ENCODE measurements at places on chromosomes 12 and 14.

GRCh38 chr12:12499909-12500604 lies 62.6 kb downstream of the DUSP16 start:
- no peak for DNase-seq

DNA sequence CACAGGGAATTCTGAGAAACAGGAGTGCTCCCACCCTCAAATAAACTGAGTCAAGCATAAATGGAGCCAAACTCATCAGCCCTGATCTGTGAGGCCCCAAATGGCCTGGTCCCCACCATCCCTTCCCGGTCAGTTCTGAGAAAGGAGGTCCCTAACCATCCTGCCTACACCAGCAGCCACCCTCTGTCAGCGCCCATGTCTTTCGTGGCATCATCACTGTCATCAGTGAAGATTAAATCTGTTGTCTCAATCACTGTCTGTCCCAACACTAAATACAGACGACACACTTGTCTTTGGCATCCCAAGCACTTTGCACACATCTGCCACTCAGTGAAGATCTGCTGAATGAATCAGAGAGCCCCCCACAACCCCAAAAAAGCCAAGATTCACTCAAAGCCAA lies 22.4 kb downstream of the VPS37B start:
- DNase-seq = no peak

- no peak for DNase-seq
Observed at GRCh38 chr12:93127582-93128331, 198.7 kb upstream of the EEA1 start.

DNA sequence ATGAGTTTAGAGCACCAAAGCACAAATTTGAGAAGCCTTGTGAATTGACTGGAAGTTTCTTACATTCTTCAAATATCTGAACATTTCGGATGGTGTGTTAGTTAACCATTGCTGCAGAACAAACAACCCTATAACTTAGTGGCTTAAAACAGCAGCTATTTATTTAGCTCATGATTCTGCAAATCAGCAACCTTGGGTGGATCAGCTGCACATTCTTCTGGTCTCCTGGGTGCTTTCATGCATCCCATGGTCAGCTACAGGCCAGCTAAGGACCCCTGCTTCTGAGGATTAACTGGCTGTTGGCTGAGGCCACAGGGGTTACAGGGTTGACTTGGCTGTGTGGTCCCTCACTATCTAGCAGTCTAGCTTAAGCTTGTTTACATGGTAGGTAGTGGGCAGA lies 114.0 kb upstream of the HIF1A start:
- no peak for DNase-seq

DNA sequence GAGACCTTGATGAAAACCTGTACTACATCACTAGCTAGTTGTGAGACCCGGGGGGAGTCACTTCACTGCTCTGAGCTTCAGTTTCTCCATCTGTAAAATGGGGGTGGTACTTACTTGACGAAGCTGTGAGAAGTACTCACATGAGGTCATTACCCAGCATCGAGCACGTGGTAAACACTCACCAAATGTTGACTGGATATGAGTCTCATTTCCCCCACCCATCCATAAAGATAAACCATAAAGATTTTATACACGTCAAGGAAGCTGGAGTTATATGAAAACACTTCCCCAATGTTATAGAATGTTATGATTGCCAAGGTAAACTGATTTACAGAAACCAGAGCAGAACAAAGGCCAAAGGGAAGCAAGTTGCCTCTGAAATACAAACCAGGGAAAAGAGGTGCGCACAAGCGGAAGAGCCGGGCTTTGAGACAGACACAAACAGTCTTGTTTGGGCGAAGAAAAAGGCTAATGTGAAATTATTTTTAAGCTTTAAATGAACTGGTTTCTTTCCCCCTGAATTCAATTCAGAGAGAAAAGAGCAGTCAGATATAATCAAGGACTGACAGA lies 536.8 kb downstream of the MED13L start:
- no peak for DNase-seq

DNA sequence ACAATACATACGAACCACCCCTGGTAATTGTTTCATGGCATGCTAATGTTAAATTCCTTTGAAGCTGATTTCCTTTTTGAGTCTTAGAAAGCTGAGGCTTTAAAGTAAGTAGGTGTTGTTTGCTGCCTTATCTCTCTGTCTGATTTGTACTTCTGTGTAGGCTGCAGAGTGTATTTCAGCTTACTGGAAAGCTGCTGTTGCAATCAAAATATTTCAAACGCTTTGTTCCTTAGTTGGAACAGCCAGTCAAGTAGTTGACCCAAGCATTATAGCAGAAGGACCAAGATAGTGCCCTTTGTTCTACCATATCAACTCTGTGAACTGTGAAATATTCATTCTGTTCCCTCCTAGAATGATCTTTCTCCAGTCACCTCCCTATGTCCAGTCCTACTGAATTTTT lies 3.1 kb downstream of the PKP2 start:
- DNase-seq = no peak

DNA sequence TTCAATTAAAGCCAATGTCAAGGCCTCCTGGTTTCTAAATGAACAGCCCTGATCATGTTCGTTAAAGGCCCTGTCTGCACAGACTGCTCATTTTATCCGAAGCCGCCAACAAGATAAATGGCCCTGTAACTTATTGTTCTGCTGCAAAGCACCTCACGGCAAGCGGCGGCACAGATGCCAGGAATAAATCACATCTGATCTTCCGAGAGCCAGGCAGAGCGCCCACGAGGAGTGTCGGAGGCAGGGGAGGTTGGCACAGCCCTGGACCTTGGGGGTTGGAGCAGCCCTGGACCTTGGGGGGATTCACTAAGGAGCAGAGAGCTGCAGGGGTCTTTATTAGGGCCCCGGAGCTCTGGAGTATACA lies 110.5 kb downstream of the SCARB1 start:
- DNase-seq = no peak

DNA sequence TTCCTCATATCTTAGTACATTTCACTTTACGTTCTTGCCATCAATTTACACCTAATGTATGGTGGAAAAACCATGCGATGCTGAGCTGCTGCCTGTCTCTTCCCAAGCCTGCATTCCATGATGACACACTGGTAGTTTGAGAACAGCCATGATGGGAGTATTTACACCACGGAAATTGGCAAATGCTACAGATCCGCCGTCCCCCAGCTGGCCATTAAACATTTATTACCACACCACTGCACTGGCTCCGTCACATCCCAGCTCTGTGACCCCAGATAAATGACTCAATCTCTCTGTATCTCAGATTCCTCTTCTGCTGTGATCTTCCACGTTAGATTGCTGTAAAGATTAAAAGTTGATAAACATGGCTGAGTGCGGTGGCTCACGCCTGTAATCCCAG lies 13.9 kb downstream of the ESRRB start:
- DNase-seq = no peak

GRCh38 chr12:77914081-77914488 lies 83.4 kb downstream of the NAV3 start:
- no peak for DNase-seq

DNA sequence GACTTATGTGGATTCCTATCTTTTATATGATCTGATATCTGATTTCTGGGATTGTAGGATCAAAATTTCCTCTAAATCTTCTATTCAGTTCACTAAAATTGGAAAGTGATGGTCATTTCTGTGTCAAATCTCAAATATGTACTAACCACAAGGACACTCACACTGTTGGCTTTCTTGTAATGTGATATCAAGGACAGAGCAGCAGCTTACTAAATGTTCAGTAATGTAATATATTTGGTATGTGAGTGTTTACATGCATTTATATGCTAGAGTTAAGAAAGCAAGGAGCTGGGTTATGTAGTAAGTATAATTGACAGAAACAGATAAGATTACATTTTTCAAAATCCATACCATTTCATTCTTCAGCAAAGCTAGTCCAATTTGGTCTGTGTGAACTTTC lies 16.5 kb downstream of the PUS7L start:
- no peak for DNase-seq

- no peak for DNase-seq
Observed at GRCh38 chr12:32448586-32448985, 49.2 kb downstream of the FGD4 start.

- DNase-seq = no peak
Observed at GRCh38 chr12:2631653-2632350, 163.0 kb upstream of the FKBP4 start.

Data from activated CD8-positive, alpha-beta memory T cell treated with anti-CD3 and anti-CD28 coated beads for 1 hour (primary cell).